A549 treated with RU486 at 1 μM for 4 hours (cell line): ENCODE measurements at places on chromosomes 4 and X. TPM values are rescaled to one million over a fixed set of nuclear protein-coding genes. Genes with fewer than 3 reads are reported as not detected.

CXCL11 gene
- total RNA-seq, result 0.19 to 0.27 TPM (median 0.20 TPM) in 3 of 5 replicates, not detected in the others

EGF gene
- 0.18 to 0.31 TPM (median 0.23 TPM) in 5 replicates for total RNA-seq

BGN gene
- total RNA-seq, result 0.07 TPM in 1 of 5 replicates, not detected in the others

TMEM156 gene
- total RNA-seq, result 17.0 to 24.9 TPM (median 21.8 TPM) in 5 replicates

TCEAL2 gene
- total RNA-seq, result not detected in 5 replicates

GABRG1 gene
- not detected in 5 replicates for total RNA-seq

MCF2 gene
- total RNA-seq, result 0.05 to 0.08 TPM in 2 of 5 replicates, not detected in the others

C4orf51 gene
- total RNA-seq, result not detected in 5 replicates

RNF128 gene
- 0.06 to 0.09 TPM (median 0.09 TPM) in 3 of 5 replicates, not detected in the others for total RNA-seq

S100P gene
- total RNA-seq, result 27.5 to 78.2 TPM (median 64.1 TPM) in 5 replicates

RLIM gene
- 9.6 to 19.0 TPM (median 16.8 TPM) in 5 replicates for total RNA-seq

LRIT3 gene
- 0.05 to 0.10 TPM (median 0.06 TPM) in 3 of 5 replicates, not detected in the others for total RNA-seq

MAGEC2 gene
- not detected in 5 replicates for total RNA-seq

CT45A5 gene
- 0.26 TPM in 1 of 5 replicates, not detected in the others for total RNA-seq

F8A1 gene
- 64.5 to 112 TPM (median 105 TPM) in 5 replicates for total RNA-seq

BMP2K gene
- 5.6 to 11.9 TPM (median 11.6 TPM) in 5 replicates for total RNA-seq

ZNF275 gene
- total RNA-seq, result 4.3 to 6.0 TPM (median 5.5 TPM) in 5 replicates

DMRTC1B gene
- total RNA-seq, result 0.09 TPM in 1 of 5 replicates, not detected in the others

GPR119 gene
- not detected in 5 replicates for total RNA-seq

PABPC4L gene
- 0.06 to 0.10 TPM (median 0.07 TPM) in 4 of 5 replicates, not detected in the other for total RNA-seq

MAGEA1 gene
- 0.15 TPM in 1 of 5 replicates, not detected in the others for total RNA-seq

EDNRA gene
- total RNA-seq, result 0.30 to 0.62 TPM (median 0.31 TPM) in 5 replicates
